ENCODE measurements at places on chromosomes 3 and 15.

GRCh38 chr3:58608648-58609047 is 31.5 kb upstream of the FAM107A start:
- DNase-seq: no peak

GRCh38 chr15:90388462-90389380 is 679 bp downstream of the IQGAP1 start:
- DNase-seq: peak; percentile 78

- DNase-seq: no peak
Observed at GRCh38 chr15:77642793-77643430, 10.2 kb upstream of the LINGO1 start.

- DNase-seq: no peak
Observed at GRCh38 chr3:38457111-38458003, 3.7 kb downstream of the ACVR2B start.

DNA sequence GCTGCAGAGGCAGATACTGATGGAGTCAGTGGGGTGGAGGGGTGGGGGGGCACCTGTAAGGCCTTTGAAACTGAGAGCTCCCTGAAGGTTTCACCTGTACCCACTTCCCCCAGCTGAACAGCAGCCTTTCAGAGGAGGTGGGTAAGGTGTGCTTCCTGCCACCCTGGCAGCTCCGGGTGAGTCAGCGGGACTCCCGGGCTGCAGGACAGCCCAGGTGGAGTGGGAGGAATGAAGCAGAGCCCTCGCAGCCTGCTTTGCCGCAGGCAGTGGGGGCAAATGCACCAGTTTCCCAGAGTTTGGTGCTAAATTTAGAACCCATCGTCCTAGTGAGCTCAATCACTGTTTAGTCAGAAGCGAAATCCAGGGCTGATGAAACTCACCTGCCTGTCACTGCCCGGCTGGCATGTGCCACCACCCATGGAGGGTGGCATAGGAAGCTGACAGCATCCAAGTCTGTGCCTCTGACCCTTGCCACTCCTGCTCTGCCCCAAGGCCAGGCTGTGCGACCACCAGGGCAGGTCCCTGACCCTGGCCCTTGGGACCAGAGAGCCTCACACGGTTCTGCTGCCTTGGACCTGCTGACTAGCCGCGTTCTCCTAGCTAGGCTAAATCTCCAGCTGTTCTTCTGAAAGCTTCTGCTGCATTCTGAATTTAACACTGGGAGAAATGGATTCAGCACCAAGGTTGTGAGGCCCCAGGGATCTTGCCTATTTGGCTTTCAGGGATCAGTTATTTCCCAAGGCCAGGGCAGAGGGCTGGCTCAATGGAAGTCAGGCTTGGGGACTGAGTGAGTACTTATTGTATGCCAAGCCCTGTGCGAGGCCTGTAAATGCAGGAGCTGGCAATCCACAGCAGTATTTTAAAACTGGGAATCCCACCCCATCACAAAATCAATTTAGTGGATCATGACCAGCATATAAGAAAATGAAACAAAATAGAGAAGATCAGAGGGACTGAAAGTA is 67.3 kb upstream of the RASGRF1 start:
- no peak for DNase-seq

- no peak for DNase-seq
Observed at GRCh38 chr3:67241084-67241483, 243.0 kb downstream of the KBTBD8 start.

GRCh38 chr3:52596658-52597265 is 60.4 kb downstream of the UQCC5 start:
- no peak for DNase-seq

DNA sequence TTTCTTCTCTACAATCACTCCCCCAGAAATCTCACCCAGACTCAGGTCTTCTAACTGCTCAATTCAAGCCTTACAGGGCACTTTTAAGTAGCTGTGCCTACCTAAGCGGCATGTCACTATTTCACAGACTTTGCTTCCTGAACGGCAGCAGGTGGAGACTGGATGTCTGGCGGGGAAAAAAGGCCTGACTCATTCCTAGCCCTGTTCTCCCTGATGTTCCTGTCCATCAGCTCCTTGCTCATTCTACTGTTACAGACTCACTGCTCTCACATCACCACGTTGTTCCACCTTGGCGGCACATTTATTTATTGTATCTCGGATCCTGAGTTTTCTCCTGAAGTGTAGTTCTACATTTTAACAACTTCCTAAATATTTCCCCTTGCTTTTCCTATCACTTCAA is 52.6 kb upstream of the ATP11B start:
- no peak for DNase-seq

DNA sequence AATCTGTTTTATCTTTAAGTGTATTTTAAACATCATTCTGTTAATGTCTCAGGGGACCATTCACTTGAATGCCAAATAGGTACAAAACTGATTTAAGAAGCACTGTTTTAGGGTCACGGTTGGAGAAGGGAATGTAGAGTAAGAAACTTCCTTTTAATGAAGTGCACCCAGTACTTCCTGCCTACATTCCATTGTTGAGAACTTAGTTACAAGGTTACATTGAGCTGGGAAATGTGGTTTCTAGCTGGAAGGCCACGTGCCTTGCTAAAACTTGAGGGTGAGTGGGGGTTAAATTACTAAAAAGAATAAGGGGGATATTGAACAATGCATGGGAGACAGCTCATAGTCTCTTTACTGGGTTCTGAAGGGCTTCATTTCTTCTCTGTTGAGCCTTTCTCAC is 78.3 kb upstream of the TBC1D5 start:
- peak; percentile 26 for DNase-seq

- no peak for DNase-seq
Observed at GRCh38 chr3:115680803-115681345, 57.6 kb downstream of the GAP43 start.

DNA sequence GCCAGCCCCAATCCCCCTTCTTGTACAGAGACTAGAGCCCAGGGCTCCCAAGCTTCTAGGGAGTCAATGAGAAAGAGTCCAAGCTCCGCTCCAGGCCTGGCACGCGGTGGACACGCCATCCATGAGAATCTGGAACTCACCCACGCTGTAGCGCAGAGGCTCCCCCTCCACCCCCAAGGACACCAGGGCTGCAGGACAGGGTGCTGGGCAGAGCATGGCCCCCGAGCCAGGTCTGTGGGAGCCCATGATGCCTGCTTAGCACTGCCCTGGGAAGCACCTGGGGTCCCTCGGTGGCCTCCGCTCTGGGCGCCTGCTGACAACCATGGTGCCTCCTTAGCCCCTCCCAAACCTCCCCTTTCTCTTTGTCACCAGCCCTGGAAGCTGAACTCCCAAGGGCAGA is 28.5 kb downstream of the ACSBG1 start:
- DNase-seq: peak; percentile 3

- peak; percentile 67 for DNase-seq
Observed at GRCh38 chr3:53161450-53161819, 426 bp downstream of the PRKCD start.

GRCh38 chr15:82768414-82769054 is 37.3 kb downstream of the FSD2 start:
- no peak for DNase-seq

DNA sequence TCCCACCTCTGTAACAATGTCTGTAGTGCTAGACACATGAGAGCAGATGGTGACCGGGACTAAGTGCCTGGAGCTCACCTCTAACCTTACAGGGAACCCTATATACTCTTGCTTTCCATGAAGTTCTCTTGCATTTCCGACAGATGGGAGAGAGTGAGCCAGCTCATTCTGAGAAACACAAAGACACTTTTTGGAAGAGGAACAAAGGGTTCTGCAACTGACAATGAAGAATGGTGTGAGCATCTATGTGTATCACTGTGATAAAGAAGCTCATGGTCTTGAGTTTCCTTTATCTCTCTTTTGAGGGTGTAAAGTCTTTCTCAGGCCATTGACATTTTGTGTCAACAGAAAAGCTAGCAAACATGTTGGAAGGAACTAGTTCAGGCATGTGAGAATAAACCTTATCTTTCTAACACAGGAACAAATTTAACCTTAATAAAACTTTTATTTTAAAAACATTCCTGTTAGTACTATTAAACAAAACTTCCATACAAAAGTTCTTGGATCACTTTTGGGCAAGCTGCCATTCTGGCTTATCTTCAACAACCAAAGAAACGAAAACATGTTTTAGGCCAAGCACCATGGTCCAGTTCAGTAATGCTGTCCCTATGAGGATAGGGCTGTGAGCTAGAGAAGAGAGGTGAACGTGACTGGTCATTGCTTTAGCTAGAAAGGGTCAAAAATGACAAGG is 142.7 kb downstream of the THRB start:
- peak; percentile 12 for DNase-seq

GRCh38 chr3:85877631-85878030 is 918.8 kb downstream of the CADM2 start:
- DNase-seq: no peak

GRCh38 chr3:30621576-30621975 is 15.2 kb downstream of the TGFBR2 start:
- no peak for DNase-seq

GRCh38 chr3:135740211-135740610 is 225.3 kb upstream of the PPP2R3A start:
- DNase-seq: no peak

- DNase-seq: no peak
Observed at GRCh38 chr3:105798381-105798934, 70.4 kb downstream of the CBLB start.

GRCh38 chr3:134040066-134040465 is 10.3 kb upstream of the SLCO2A1 start:
- DNase-seq: no peak

DNA sequence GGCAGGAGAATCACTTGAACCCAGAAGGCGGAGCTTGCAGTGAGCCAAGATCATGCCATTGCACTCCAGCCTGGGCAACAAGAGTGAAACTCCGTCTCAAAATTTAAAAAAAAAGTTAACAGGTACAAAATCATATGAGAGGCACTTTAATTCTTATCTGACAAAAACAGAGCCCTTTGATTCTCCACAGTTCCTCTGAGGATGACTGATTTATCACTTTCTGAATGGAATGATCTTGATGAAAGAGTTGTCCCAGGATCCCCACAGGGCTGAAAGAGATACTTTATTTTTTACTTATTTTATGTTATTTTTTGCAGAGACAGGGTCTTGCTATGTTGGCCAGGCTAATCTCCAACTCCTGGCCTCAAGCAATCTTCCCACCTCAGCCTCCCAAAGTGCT is 4.0 kb downstream of the LHFPL4 start:
- no peak for DNase-seq

- no peak for DNase-seq
Observed at GRCh38 chr3:130915567-130916292, 21.8 kb downstream of the ATP2C1 start.

DNA sequence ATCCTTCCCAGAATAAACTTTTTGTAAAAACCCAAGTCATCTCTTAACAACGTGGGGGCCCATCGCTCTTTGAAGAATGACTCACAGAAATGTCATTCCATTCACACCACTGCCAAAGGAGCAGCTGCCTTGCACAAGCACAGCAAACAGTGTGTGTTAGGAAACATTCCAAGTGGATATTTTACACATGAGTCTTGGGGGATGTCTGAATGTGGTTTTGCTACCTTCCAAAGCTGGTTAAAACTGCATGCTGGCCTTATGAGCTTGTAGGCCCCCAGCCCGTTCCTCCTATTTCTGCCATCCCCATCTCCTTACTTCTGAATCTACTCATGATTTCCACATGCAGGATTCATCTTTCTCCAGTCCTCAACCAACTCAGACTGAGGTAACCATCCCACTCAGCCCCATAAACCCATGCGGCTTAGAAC is 130.8 kb downstream of the CPNE4 start:
- DNase-seq: peak; percentile 82

DNA sequence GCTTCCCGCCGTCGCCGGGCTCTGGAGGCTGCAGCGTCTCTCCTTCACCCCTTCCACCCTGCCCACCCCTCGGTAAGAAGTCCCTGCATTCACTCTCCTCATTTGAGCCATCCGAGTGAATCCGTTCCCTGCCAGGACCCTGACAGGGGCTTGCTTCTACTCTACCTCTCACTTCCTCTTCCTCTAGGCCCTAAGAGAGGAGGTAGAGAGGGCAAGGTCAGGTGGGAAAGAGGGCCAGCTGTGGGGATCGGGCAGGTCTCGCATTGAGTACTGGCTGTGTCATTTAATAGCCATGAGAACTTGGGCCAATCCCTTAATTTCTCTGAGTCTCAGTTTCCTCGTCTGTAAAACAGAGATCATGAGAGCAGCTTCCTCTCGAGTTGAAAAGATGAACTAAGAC is 283.6 kb downstream of the UACA start:
- DNase-seq: no peak

- no peak for DNase-seq
Observed at GRCh38 chr3:134904241-134904771, 109.2 kb downstream of the EPHB1 start.

DNA sequence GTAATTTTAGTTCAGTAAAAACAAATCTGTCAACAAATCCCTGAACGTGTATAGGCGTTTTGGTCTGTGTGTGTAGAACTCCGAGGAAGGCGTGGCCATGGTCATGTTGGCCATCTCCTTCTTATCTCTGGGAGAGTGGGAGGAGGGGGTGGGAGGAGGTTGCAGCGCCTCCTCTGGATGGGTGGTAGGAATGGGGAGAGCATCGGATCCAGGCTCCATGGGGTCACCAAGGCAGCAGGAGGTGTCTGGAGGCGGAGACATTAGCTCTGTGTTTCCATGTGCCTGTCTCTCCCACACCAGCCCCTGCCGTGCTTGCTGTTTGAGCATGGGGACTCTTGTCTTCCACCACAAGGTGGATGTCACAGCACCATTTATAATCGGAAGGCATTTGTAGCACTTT is 34.5 kb upstream of the TRPM1 start:
- no peak for DNase-seq

GRCh38 chr3:187252311-187252710 is 39.2 kb downstream of the MASP1 start:
- DNase-seq: no peak

GRCh38 chr3:69763458-69763857 is 24.2 kb downstream of the MITF start:
- DNase-seq: no peak

DNA sequence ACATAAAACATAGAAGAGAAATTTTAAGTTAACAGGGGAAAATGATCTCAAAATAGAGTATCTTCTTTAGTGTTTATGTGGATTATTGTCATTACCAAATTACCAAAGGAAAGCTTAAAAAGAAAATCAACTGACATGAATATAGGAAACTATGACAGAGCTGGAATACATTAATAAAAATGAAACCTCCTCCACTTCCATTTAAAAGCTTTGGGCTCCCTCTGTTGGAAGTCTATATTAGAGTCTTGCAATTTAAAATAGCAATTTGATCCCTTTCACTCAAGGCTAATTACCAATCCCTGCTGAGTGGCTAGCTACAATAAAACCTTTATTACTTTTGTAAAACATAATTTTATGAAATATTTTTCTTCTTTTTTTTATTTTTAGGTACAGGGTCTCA is 61.4 kb upstream of the IMPG2 start:
- DNase-seq: peak; percentile 31

GRCh38 chr3:186520431-186520830 is 23.7 kb downstream of the CRYGS start:
- no peak for DNase-seq

- DNase-seq: no peak
Observed at GRCh38 chr3:146241523-146242240, 9.2 kb downstream of the PLSCR4 start.

- no peak for DNase-seq
Observed at GRCh38 chr3:52986049-52986448, 59.8 kb downstream of the SFMBT1 start.

- DNase-seq: peak; percentile 17
Observed at GRCh38 chr15:81054236-81054635, 53.5 kb downstream of the TLNRD1 start.

- DNase-seq: no peak
Observed at GRCh38 chr3:186453531-186453930, 90.6 kb downstream of the CRYGS start.

All from GM03348 (cell line).